ENCODE measurements at places on chromosomes 1 and 21.

GRCh38 chr1:78570539-78570938, 49.7 kb upstream of the IFI44L start:
- DNase-seq: no peak

- DNase-seq: no peak
Observed at GRCh38 chr1:3028531-3029282, 7.4 kb downstream of the ACTRT2 start.

DNA sequence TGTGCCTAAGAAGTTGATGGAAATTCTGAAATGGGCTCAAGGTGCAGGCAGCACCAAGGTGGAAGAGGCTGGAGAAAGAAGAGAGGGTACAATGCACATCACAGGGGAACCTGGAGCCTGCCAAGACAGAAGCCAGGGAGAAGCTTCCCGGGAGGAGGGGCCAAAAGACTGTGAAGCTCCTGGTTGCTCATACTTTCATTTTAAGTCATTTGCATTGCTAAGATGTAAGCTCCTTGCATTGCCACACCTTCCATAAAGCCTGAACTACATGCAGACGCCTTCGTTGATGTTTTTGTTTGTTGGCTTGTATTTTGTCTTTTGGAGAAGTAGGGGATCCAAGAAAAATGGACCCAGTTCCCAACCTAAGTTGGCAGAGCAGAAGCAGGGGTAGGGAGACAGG, 69.0 kb downstream of the HMGB4 start:
- DNase-seq: no peak

DNA sequence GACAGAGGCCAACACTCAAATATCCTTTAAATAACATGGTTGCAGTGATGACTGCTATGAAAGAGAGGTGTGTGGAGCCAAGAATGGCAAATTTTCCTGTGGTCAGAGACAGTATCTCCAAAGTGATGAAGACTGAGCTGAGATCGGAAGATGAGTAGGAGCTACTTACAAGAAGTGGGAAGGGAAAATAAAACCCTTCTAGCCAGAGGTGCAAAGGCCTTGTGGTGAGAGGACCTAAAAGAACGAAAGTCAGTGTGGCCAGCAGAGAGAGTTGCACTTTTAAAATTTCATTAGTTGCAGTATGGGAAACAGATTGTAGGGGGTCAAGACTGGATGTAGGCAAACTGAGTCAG, 17.8 kb downstream of the SLAMF7 start:
- no peak for DNase-seq

DNA sequence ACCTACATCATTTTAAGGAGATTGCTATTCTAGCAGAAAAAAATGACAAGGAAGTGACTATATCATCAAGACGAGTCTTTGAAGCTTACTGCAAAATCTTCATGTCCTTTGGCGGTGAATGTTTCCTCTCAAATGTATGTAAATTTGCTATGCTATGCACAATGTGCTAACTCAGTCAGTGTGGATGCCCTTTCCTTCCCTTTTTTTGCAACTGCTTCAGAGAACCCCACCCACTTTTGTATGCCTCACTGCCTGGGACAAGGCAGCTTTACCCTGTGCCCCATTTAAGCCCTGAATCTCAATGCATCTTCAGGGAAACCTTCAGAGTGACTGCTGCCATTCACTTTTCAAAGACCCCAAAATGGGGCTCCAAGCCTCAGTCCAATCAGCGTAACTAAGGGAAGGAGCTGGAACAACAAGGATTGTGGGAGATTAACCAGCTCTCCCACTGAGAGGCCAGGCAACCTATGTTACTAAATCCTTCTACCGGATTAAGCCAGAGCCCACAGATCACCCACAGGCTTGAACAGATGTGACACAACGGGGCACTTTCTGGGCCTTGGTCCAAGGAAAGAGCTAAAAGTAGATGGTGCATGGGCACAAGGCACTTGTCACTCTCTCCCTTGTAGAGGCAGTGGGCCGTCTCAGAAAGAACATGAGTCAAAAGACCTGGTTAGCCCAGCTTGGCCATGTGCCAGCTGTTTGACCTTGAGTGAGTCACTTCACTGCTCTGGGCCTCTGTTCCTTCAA, 154.4 kb downstream of the PLPP3 start:
- DNase-seq: peak; percentile 74

DNA sequence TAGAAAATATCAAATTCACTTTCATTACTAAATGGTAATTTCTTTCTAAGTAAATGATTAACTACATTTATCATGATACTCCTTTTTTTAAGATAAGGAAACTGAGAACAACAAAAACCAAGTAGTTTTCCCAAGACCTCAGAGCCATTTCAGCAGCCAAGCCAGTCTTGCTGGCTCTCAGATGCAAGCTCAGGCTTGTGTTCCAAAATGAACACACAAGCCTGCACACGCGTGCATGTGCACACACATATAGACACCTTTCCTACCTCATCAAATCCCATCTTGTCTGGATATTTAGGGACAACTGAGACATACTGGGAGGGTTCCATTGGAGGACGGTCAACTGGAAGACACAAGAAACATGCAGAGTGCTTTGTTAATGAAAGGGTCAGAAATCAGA, 83.0 kb downstream of the COLGALT2 start:
- DNase-seq: no peak

- DNase-seq: no peak
Observed at GRCh38 chr1:111015222-111015621, 51.5 kb upstream of the LRIF1 start.

GRCh38 chr1:243798726-243799125, 51.3 kb downstream of the AKT3 start:
- peak; percentile 91 for DNase-seq

- no peak for DNase-seq
Observed at GRCh38 chr1:185314411-185314810, 2.6 kb downstream of the IVNS1ABP start.

DNA sequence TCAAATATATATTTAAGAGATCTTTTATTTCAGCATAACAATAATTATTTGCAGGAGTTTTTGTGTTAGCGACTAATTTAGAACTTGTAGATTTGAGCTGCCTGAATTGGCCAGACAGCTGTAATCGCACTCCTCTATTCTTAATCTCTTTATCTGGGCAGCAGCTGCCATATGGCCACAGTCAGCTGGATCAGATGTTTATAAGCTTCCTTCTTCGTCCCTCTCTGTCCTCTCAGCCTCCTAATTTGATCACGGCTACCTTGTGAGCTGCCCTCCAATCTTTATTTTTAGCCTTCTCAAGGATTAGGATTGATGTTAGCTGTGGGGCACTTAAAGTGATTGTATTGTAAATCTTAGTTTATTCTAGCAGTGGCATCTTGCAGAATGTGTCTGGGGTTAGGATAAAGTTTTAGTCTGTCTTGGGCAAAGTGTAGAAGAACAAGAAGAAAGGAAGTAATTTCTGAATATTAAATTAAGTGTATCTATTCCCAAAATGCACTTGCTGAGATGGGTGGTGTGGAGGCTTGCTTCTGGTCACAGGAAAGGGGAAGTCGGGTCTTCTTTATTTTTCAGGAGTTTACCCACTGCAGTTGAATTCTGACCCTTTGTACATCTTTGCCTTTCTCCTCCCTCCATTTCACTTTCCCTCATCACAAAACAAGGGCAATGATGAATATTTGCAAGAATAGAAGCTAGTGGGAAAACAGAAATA, 1.1 kb downstream of the ZBTB18 start:
- DNase-seq: no peak

DNA sequence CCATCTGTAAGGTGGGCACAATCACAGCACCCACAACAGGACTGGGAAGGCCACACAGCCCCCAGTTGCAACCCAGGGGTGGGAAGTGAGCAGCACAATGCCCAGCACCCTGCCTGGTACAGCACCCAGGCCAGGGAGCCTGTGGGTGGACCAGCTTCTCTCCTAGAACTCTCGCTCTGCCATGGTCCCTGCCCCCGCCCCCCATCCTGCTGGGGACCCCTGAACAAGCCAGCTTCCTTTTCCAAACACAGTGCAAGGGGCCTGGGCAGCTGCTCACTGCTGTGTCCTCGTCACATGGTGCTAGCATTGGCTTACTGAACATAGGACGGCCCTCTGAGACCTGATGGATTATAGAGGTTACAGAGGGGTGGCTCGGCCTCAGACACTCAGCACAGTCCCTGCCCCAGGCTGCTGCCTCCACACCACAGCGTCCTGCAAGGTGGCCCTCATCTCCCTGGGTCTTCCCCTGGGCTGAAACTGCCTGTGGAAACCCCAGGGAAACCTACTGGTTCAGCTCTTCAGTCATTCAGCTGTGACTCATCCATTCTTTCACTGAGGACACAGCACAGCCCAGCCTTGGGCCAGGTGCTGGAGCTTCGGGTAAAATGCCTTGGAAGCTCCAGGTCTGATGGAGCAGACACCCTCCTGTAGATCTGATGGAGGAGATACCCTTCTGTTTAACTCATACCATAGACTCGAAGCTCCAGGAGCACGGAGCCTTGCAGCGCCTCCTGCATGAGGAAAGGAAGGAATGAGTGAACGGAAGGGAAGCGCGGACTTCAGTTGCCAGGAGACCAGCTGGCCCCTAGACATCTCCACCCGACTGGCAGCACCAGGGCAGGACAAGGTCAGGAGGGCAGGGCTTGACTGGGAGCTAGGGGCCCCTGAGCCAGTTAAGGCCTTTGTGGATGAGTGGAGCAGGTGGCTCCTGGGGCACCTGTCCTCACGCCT, 8.1 kb upstream of the PRDM16 start:
- DNase-seq: no peak

- DNase-seq: peak; percentile 67
Observed at GRCh38 chr1:178716111-178716510, 8.9 kb upstream of the RALGPS2 start.

- DNase-seq: no peak
Observed at GRCh38 chr1:206518743-206519142, 11.4 kb downstream of the RASSF5 start.

DNA sequence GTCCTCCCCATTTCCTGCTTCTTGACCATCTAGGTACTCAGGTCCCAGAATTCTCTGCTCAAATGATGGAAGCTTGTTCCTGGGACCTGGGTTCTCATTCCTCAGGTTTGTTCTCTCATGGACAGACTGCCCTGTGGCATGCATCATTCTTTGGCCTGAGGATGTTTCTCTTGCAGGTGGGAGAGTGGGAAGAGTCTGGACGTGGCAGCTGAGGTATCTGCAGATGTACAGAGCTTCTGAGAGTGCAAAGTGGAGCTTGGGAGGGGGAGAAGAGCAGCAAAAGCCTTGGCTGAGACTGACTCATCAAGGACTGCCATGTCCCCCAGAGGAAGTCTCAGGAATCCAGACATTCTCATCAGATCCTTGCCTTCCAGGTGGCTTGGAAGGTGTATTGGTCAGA, 63.1 kb downstream of the HSPA13 start:
- no peak for DNase-seq

DNA sequence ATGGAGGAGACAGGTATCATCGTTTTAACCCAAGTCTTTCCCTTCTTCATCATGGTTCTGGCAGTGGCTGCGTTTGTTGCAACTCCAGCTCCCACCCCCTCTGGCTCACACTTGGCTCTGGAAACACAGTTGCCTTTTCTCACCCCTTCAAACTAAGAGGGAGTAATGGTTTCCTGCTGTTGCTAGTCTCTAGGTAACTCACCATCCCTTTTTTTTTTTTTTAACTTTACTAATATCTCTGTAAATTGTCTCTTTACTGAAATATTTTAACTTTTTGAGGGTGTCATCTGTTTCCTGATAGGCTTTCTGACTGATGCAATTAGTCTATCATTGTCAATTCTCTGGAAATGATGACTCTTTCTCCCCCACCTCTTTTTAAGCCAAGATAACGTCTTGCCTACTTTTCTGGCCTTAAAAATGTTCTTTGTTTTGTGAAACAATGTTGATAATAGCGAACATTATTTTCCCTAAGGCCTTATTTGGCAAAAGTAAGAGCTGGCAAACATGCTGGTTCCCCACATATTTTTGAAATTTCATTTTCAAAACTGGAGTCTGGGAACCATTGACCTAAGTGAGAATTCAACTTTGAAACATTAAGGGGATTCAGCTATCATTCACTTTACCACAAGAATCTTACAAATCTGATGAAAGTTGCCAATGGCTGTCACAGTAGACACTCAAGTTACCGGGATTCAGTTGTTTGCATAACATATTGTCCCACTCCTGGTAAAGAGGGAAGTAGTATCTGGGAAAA, 85.3 kb downstream of the LEPR start:
- DNase-seq: peak; percentile 67

DNA sequence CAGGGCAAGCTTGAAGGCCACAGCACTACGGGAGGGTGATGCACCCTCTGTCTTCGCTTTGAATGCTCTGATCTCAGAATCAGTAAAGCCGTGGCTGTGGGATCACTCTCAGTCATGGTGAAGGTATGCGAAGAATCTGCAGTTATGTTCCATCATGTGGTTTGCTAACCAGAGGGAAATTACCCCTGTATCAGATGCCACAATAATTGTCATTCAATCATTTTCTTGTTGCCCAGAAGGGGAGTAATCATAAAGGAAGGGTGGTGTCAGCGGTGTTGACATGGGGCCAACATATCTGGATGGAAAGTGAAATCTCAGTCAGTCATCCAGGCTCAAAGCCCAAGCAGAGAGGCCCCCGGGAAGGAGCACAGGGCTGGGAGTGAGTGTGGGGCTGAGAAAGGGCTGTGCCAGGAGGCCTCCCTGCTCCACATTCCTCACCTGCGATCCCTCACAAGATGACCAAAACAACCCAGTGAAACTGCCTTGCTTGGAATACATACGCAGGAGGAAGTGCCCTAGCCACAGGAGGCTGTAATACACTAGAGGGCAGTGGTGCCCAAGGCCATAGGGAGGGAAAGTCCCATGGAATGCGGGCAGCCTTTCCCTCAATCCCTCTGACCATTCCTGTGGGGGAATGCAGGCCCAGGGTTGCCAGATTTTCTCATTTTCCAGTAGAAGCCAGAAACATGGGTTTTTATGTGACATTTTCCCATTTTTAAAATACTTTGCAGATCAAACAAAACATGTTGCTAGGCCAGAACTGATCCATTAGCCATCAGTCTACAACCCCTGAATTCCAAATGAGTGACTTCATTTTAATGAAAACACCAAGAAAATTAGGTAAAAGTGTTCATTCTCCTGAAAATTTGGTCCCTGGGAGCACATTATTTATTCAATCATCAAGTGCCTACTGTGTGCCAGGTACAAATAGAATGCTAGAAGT, 95.7 kb upstream of the VANGL1 start:
- DNase-seq: peak; percentile 98

DNA sequence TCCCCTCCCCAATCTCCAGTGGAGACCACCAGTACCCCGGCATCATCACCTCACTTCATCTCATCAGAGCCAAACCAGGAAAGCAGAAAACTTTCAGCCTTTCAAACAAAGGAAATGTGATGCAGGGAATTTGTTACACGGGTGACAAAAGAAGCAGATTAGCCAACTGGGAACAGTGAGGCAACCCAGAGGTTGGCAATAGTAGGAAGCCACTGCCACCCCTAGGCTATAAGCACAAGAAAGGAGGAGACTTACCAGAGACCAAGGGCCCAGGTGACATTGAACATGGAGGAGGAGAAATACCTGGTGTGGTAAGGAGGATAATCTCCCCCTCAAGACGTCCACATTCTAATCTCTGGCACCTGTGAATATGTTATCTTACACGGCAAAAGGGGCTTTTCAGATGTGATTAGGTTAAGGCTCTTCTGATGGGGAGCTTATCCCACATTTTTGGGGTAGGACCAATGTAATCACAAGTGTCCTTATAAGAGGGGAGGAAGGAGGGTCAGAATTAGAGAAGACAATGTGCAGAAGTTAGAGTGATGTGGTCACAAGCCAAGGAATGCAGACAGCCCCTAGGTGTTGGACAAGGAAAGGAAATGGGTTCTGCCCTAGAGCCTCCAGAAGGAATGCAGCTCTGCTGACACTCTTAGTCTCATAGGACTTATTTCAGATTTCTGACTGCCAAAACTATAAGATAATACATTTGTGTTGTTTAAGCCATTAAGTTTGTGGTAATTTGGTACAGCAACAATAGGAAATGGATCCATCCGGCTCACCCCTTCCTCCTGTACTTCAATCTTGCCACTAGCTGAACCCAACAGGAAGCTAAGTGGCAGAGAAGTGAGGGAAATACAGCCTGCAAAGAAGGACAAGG, 83.6 kb upstream of the VAV3 start:
- DNase-seq: no peak

Measured in fibroblast of skin of right quadriceps (primary cell).